ENCODE measurements at places on chromosomes 13 and 19. TPM values are rescaled to one million over a fixed set of nuclear protein-coding genes. Genes with fewer than 3 reads are reported as not detected.

GRCh38 chr13:102530751-102531150, 66.0 kb upstream of the TPP2 start:
- no peak for DNase-seq

GRCh38 chr19:51163257-51163656, 21.2 kb downstream of the SIGLEC7 start:
- DNase-seq, result no peak

DNA sequence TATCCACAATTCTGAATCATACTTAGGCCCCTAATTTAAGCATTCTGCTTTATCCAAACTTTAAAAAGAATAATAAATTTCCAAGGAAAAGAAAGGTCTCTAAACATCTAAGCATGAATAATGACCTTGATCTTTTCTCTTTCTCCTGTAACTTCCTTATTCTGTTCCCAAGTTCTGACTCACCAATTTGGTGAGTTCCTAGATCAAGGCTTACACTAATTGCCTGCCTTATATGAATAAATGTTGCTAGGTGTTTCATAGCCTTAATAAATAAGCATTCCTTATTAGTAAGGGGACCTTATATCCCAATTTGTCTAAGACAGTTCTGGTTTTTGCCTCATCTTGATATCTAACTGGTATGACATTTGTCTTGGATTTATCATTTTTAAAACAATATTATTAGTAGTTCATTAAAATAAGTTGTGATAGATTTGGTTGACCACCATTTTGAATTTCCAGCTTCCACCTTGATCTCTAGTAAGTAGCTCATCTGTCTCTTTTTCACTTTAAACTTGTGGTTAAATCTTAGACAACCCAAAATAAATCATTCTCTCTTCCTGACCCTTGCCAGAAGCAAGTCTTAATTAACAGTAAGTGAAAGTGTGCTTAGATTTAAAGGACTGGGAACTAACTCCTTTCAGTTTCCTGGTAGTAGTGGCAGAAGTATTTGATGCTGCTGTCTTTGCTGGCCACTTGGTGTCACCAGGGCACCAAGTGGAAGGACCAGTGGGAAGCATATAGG, 121.2 kb upstream of the MLNR start:
- DNase-seq, result no peak

GRCh38 chr13:103007427-103007762, 58.8 kb downstream of the SLC10A2 start:
- no peak for DNase-seq

DNA sequence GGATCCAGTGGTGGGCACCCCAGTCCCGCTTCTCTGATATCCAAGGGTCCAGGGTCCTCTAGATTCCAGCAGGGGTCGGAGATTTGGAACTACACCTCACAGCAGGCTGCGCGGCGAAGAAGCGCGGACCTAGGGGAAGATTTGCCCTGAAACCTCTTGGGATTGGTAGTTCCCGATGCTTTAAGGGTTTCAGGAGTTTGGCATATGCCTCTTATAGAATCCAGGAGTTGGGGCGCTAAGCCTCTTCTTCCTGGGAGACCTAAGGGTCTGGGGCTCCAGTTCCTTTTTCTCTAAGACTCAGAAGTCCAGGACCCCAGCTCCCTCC, 349 bp downstream of the BCL2L12 start:
- no peak for DNase-seq

GRCh38 chr13:54373211-54373610, 1344.6 kb downstream of the OLFM4 start:
- no peak for DNase-seq

- no peak for DNase-seq
Measured at GRCh38 chr13:18977857-18978256, 203.8 kb downstream of the TUBA3C start.

DNA sequence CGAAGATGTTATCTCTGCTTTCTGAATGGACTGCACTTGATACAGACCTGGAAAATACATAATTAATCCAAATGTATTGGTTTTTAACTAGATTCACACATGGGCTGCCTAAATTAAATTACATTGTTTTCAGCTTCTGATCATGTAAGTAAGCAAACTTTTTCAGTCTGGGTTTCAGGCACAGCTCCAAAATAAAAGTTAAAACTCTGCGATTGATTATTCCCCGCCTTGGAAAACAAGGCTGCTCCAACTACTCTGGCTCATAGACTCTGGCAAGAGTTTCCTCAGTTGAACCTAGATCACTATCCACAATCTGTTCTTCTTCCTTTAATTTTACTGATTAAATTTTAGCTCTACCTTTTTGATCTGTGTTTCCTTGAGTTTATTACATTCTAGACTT, 526.0 kb upstream of the SPRY2 start:
- no peak for DNase-seq

DNA sequence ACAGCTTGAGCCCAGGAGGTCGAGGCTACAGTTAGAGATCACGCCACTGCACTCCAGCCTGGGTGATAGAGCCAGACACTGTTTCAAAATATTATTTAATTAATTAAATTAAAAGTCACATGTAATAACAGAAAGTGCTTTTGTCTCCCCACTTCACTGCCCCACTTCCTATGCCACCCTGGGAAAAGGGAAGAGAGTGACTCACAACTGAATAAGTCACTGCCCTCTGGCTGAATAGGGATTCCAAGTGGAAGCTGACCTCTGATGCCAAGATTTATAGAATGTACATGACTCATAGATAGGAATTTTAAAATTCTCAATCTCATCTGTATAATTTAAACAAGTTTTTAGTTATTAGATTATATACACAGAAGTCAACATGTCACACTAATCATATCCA, 22.2 kb upstream of the ERVV-1 start:
- no peak for DNase-seq

DNA sequence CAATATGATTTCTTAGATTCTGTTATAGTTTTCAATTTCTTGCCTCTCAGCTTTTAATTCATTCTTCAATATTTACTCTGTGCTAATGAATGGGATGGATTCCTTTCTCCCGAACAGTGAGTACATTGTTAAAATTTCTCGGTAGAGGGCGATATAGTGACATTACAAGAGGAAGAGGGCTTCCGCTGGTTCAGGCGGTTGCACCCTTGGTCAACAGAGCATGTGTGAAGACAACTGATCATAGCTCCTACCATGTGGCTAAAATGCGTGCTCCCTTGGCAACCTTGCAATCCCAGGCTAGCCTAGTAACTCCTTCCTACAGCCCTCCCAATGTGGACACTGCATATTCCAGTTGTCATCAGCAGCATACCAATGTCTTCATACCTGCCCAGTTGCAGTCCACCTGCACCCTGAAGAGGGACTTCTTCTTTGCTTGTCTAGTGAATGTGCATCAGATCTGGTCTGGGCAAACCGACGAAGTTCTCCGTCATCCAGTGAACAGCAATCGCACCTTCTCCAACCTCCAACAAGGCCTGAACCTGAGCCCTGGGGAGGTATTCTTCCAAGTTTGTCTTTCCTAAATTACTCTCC, 653.0 kb upstream of the GPC6 start:
- DNase-seq, result peak; percentile 68

GRCh38 chr13:48641404-48641803, 12.3 kb upstream of the CYSLTR2 start:
- DNase-seq, result no peak

- DNase-seq, result no peak
Measured at GRCh38 chr19:46862503-46862834, 1.7 kb downstream of the ARHGAP35 start.

DNA sequence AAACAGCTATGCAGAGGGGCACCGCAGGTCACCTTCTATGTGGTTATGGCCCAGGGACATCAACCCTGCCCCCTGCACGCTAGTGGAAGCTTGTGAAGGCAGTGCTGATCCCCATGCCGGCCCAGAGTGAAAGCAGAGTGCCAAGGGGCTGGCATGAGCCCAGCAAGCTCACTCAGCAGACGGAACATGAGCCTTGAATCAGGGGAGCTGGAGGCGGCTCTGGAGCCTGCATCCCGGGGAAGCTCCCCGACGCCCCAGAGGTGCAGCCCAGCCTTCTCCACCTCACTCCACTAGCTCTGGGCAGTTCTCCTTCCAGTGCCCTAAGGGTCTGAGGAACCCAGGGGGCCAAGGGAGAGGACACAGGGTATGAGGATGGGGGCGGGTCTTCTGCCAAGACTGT, 19.0 kb upstream of the ISYNA1 start:
- DNase-seq, result no peak

DNA sequence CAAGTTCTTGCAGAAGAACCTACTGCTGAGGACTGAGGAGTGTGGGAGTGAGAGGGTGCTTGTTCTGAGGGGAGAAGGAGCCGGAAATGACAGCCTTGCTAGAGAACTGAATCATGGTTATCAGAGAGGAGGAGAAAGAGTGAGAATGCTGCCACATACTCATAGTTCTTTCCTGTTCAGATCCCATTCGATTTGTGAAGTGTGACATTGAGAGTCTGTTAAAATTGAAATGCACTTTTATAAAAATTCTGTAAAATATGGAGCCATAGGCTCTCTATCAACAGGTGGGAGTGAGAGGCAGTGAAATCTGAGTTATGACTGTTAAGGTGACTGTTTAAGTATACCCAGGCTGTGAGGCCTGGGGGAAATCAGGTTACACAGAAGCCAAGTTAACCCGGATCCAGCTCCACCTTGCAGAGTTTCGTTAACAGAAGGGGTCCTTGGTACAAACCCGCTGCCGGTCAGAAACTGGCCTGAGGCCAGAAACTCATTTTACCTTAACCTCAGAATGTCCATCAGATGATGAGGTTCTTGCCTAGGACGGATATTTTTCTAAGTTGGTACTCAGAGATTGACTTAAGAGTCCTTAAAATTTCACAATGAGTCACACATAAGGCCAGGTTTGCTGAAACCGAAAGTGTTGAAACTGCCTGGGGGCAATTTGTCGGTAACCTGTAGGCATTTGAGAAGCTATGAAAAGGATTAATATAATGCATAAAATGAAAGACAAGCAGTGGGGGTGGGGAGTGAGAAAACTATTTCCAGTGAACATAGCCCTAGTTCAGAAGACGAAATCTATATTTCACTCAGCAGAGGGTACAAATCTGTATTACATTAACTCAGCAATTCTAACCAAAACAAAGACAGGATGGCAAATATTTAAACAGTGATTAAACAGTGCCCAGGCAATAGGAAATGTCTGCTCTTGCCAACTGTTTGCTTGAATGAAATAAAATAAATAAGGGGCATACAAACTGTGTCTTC, 350.5 kb downstream of the KCNRG start:
- DNase-seq, result no peak

GRCh38 chr13:36772853-36773252, 46.2 kb upstream of the RFXAP start:
- DNase-seq, result no peak

DNA sequence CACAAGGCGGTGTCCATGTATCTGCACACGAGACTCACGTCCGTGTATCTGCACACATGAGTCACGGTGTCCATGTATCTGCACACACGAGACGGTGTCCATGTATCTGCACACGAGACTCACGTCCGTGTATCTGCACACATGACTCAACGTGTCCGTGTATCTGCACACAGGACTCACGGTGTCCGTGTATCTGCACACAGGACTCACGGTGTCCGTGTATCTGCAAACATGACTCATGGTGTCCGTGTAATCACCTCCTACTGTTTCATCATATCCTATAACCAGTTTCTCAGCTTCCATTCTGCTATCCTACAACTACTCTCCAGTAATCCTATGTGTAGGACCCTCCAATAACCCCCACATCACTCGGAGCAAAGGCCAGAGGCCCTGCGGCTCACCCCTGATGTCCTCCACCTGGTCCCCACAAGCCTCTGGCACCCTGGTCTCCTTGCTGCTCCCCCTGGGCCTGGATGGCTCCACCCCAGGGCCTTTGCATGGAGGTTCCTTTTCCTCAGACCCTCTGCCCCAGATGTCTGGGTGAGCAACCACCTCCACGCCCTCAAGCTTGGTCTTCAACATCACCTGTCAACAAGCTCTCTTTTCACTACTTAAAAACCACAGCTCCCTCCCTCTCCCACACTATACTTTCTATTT, 2.5 kb upstream of the TMEM255B start:
- DNase-seq, result no peak

GRCh38 chr13:109599901-109600657, 186.3 kb downstream of the IRS2 start:
- DNase-seq, result no peak

DNA sequence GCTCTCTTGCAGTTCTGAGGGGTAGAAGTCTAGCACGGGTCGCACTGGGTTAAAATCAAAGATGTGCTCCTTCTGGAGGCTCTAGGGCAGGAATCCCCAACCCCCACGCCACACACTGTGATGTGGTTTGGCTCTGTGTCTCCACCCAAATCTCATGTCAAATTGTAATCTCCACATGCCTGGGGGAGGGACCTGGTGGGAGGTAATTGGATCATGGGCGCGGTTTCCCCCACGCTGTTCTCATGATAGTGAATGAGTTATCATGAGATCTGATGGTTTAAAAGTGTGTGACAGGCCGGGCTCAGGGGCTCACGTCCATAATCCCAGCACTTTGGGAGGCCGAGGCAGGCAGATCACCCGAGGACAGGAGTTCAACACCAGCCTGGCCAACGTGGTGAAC, 26.6 kb upstream of the CALM3 start:
- DNase-seq, result peak; percentile 29

- no peak for DNase-seq
Measured at GRCh38 chr13:83563499-83563898, 318.8 kb downstream of the SLITRK1 start.

DNA sequence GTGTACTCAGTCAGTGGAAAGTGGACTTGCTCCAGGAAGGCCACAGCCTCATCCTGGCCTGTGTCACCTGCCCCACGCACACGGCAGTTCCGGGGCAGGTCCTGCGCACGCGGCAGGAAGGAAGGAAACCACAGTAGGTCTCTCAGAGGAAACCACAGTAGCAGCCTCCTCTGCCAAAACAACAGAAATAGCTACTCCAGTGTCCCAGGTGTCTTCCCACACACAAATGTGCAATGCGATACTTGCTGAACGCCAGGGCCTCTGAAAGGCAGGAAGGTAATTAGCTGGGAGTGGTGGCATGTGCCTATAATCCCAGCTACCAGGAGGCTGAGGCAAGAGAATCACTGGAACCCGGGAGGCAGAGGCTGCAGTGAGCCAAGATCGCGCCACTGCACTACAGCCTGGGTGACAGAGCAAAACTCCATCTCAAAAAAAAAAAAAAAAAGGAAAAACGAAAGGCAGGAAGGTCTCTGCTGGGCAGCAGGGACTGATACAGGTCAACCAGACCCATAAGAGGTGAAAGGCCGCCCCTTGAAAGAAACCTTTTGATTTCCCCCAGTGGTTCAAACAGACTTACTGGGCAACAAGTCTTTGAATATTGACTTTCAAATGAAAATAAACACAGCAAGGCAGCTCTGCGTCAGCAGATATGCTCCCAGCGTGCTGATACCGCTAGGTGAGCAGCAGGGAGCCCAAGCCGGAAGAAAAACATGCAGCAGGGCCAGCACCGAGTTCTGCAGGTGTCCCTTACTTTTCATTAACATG, 49.5 kb downstream of the CRYL1 start:
- no peak for DNase-seq

- peak; percentile 99 for DNase-seq
Measured at GRCh38 chr13:43307921-43308433, 284.6 kb downstream of the DNAJC15 start.

PGLYRP1 gene
- total RNA-seq, result not detected

ZNF433 gene
- total RNA-seq, result 8.0 TPM

KCNRG gene
- total RNA-seq, result 0.53 TPM

CYP2S1 gene
- total RNA-seq, result not detected

FCHO1 gene
- 3.0 TPM for total RNA-seq

PSG2 gene
- not detected for total RNA-seq

HNRNPM gene
- total RNA-seq, result 191 TPM

ZNF540 gene
- total RNA-seq, result 0.73 TPM

TGDS gene
- total RNA-seq, result 21.3 TPM

LHFPL6 gene
- 35.6 TPM for total RNA-seq

B3GNT3 gene
- total RNA-seq, result not detected

ENOX1 gene
- 11.9 TPM for total RNA-seq

OVOL3 gene
- 1.4 TPM for total RNA-seq

CILP2 gene
- total RNA-seq, result 1.1 TPM

NDUFA3 gene
- 62.0 TPM for total RNA-seq

Measured in SJCRH30 (cell line).